ENCODE measurements at places on chromosomes 3 and 15.

DNA sequence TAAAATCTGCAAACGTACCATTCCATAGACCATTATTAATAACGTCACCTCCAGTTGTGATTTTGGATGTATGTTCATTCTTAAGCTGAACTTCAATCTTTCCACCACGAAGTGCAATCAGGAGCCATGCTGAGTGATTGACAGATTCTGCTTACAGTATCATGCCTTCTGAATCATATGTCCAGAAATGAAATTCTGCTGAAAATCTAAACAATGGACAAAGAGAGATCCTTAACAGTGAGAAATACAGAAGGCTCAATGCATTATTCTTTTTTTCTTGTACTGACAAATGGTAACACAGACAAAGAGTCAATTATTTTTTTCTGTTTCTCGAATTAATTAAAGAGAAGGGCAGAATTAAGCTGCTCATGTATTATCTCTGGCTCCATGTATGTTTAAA lies 1114.5 kb downstream of the EPHA3 start:
- DNase-seq = no peak

DNA sequence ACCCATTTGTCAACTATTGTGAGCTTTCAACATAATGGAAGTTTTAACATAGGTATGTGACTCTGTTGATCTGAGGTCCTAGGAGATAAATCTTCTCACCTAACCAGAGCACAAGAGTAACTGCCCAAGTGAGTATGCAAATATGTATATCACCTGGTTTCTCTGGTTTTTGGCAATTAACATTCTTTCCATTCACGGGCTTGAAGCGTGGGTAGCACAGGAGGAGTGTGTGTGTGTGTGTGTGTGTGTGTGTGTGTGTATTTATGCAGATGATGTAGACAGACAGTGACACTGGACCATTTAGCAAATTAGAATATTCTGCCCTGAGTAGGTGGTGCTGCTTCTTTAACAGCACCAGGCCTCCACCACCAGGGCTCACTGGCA lies 15.0 kb downstream of the EPHB1 start:
- DNase-seq = no peak

- no peak for DNase-seq
Measured at GRCh38 chr15:81155375-81156218, 21.5 kb downstream of the CFAP161 start.

DNA sequence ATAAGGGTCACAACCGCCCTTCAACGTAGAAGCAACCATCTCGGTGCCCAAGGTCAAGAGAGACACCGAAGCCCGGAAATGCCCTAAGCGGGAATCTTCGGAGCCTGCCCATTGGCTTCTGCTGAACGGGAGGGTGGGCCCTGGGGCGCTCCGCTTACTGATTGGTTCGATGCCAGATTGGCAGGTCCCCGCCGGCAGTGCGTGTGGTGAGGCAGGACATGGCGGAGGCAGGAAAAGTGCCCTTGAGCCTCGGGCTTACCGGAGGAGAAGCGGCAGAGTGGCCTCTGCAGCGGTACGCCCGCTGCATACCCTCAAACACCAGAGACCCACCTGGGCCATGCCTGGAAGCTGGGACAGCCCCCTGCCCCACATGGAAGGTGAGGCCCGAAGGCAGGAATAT lies at the start of gene REC114:
REC114 (plus strand) TSS at position 197 of the 400 bp plus-strand sequence; CDS start at position 219, 22 bp downstream.
- no peak for DNase-seq

DNA sequence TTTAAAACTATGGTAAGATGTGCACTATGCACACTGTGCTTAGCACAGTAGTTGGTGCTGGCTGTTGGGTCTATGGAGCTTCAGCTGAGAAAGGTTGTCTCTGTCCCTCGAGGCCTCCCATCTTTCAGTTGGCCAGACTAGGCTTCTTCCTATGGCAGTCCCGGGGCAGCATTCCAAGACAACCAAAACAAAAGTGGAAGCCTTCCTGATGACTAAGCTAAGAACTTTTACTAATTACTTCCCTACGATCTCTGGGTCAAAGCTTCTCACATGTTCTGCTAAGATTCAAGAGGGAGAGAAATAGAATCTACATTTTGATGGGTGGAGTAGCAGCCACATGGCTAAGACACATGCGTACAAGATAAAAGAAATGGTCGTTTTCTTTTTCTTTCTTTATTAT lies 342.8 kb downstream of the TUSC7 start:
- no peak for DNase-seq

DNA sequence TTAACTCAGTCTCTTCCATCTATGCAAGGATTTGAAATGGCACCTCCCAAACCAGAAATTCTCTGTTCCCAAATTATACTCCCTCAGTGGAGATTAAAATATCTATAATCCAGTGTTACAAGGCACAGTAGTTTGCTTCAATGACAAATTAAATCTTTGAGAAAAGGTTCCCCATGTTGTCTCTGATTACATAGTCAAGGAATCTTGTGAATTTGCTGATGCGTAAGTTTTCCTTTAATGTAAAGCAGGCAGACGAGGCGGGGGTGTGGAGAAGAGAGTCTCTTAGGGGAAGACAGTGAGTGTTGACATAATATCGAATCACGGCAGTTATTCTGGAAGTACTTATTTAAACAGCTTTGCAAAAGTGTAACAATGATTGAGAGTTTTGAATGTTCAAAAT lies 236.4 kb upstream of the RARB start:
- no peak for DNase-seq

All from NCI-H187 (cell line).